ENCODE measurements at places on chromosomes 2 and 18.

DNA sequence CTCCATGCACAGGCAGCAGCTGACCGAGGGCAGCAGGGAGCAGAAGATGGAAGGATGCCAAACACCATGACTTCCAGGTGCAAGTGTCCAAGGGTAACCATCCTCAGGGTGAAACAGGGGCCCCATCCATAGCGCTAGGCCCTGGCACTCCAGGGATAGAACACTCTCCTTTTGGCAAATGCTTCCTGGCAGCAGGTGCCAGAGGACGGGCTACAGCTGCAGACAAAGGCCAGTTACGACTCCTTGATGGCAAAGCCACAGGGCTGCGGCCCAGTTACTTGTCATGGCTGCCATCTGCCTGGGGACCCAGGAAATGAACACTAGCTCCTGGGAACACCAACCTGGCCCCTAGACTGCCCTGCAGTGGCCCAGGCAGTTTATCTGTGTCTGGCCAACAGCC lies 178.8 kb downstream of the TMEM163 start:
- DNase-seq: no peak

DNA sequence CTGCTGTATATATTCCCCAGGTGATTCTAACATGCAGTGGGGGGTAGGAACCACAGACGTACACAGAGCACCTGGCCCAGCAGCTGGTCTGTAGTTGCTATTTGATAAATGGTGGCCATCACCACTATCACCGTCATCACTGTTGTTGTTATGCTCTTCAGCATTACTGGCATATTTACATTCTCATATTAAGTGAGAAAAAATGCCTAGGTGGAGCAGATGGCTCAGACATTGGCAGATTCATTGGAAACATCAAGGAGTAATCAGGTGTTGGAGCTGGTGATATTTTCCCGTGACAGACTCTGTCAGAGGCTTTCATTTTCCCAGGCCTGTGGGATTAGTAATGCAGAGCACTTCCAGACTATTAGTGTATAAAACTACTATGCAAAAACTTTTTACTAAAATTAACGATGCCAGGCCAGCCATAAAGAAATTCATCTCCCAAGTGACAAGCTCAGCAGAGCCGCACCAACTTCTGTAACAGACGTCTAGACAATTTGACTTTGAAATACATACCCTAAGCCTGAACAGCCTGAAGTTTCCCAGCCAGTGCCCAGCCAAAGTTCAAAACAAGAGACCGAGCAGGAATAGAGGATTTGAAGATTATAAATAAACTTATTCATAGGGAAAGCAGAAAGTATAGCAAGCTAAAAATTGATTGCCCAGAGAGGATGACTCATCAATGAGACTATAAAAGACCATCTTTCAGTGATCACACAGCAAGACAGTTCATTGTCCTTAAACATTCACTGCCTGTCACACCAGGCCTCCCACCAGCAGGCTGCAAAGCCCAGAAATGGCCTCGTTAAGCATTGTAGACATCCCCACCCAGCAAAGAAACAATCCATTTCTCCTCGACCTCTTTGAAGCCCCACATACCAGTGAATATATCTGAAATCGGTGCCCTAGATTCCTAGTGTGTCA lies 247.4 kb upstream of the CHAC2 start:
- no peak for DNase-seq

DNA sequence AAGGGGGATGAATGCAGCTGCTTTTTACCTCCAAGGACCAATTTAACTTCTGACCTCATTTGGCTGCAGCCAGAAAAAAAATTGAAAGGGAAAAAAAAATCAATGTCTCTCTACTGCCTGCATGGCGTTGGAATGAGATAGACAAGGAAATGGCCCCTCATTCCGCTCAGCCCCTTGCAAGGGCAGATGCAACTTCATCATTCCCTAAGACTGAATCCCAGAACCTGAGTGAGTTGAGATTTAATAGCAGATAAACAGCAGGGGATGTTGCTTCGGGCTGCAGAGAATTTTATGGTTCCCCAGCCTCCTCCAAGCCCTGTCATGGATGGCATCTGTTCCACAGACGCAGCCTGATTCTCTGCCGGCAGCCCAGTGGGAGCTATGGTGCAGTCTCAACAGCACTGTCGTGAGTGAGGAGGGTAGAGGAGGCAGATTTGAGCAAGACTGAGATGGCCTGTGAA lies 49.0 kb downstream of the CAPN13 start:
- no peak for DNase-seq

- peak; percentile 68 for DNase-seq
These were observed 64.0 kb upstream of the MAPRE2 start for GRCh38 chr18:34976899-34977837.

DNA sequence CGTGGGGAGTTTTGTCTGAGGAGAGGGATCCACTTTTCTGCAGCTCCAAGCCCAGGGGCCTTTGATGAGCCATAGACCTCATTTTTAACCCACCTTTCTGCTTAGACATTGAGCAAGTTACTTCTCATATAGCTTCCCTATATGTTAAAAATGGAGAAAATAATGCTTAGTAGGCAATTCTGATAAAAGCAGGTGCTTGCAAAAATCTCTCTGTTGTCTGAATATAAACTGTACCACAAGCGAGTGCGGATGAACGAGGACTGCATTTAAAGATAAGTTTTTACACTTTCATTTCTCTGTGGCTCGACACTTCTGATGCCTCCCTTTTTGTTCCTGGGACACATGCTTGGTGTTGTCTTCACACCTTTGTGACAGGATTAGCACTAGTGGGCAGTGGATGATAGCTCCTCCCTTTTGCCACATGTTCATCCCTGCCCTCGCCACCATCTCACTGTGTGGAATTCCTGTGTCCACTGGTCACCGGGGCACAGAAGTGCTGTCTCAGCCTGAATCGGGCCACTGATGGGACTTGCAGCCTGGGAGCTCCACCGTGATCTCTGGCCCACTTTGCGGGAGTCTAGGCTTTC lies 1.6 kb downstream of the TYMS start:
- no peak for DNase-seq

GRCh38 chr2:109699646-109700045 lies 85.5 kb downstream of the SOWAHC start:
- no peak for DNase-seq

- no peak for DNase-seq
These were observed 129.1 kb downstream of the RGPD3 start for GRCh38 chr2:106339132-106339531.

DNA sequence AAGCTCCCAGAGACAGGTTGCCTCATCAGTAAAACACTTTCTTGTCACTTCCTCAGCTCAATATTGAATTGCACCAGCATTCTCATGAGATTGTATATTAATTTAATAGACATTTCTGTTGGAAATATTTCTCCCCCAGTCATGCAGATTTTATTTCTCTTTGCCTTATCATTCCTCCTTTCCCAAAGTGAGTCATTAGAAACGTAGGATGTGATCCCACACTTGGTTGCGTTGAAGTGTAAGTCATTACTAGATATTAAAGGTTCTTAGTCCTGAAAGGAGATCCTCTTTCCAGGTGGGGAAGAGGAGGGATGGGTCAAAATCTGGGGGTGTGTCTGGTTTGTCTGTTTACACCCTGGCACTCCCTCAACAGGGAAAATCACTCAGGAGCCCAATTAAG lies 438.2 kb downstream of the SLC4A3 start:
- no peak for DNase-seq

GRCh38 chr2:227817850-227818674 lies 4.4 kb downstream of the CCL20 start:
- no peak for DNase-seq

DNA sequence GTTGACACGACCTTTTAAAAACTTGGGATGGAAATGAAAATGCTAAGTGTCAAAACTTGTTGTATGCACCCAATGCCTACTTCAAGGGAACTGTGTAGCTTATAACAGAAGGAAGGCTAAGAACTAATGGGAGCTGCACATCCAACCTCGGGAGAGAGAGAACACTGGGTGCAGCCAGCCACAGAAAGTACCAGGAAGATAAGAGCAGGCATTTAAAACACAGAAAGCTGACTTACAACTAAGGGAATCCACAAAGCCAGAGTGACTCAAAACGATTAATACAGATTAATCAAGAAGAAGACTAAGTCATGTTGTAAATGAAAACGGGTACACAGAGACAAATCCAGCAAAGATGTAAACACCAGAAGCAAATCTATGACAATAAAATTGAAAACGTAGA lies 113.4 kb downstream of the HDAC4 start:
- no peak for DNase-seq

DNA sequence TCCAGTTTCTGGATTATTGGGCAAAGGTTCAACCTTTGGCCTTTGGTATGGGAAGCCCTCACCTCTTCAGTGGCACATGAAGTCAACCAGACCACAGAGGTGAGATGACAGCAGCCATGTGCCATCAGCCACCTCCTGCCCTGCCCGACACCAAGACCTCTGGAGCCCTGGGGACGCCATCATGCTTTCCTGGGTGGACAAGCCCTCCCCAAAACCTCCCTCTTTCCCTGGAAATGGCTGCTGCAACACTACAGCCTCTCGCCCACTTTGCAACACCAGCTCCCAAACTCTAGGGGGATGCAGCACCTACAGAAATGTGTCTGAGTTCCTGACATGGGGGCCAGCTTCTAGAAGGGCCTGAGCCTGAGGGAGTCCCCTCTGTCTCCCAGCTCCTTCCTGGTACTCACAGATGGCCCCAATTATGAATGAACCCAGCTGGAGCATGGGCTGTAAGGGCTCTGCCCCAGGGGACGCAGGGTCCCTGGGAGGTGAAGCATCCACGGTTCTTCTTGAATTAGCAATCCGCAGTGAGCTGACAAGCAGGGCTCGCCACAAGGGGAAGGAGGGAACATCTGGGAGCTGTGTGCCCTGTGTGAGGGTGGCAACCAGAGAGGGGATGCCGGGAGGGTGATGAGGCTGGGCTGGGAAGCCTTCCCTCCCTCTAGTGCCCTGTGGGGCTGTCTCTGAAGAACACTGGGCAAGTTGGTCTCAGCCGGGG lies 268.5 kb upstream of the HDAC4 start:
- no peak for DNase-seq

- no peak for DNase-seq
These were observed 108.8 kb downstream of the SLC4A3 start for GRCh38 chr2:219736209-219736608.

- DNase-seq: no peak
These were observed 278.2 kb upstream of the COL3A1 start for GRCh38 chr2:188695953-188696352.

DNA sequence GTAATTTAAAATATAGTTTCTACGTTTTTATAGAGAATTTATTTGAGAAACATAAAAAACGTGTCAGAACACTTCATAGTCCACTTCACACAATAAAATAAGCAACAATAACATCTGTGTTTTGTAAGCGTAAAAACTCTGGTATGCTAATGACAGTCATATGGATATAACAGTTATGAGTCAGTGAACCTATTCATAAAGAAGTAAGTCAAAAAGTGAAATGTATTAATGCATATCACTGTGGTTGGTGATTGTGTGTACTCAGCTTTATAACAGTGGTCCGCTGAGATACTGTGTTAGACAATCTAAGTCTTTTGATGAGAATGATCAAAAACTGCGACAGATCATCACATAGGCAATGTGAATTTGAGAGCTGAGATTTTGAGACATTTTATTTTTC lies 153.2 kb downstream of the WDR7 start:
- DNase-seq: no peak

DNA sequence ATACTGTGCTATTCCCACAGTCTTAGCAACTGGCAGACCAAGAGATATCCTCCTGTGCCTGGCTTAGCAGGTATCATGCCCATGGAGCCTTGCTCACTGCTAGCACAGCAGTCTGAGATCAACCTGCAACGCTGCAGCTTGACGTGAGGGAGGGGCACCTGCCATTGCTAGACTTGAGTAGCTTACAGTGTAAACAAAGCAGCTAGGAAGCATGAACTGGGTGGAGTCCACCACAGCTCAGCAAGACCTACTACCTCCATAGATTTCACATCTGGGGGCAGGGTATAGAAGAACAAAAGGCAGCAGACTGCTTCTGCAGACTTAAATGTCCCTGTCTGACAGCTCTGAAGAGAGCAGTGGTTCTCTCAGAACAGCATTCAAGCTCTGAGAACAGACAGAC lies 74.8 kb downstream of the AKAIN1 start:
- no peak for DNase-seq

GRCh38 chr2:102009557-102009956 lies 17.8 kb downstream of the IL1R2 start:
- DNase-seq: no peak

DNA sequence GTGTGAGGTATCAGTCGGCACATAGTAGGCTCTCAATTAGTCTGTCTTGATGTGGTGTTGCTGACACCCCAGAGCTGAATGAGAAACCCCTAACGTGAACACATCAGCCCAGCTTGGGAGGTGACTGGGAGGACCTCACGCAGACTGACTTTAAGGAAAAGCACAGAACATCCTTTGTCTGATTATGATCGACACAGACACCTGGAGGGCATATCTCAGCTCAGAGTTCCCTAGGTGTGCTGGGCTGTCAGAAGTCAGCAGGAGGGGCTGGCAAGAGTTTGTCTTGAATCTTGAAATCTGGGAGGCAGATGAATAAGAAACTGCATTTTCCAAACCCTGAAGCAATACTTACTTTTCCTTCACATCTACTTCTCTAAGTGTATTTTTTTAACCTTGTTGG lies 16.8 kb upstream of the MYCN start:
- DNase-seq: no peak

- peak; percentile 53 for DNase-seq
These were observed at the start of gene VAMP8 for GRCh38 chr2:85577386-85578242. Gene VAMP8 (plus strand): TSS chr2:85577586. CDS start chr2:85577647, 61 bp downstream.

- DNase-seq: no peak
These were observed 726.7 kb upstream of the POU3F3 start for GRCh38 chr2:104127049-104127770.

DNA sequence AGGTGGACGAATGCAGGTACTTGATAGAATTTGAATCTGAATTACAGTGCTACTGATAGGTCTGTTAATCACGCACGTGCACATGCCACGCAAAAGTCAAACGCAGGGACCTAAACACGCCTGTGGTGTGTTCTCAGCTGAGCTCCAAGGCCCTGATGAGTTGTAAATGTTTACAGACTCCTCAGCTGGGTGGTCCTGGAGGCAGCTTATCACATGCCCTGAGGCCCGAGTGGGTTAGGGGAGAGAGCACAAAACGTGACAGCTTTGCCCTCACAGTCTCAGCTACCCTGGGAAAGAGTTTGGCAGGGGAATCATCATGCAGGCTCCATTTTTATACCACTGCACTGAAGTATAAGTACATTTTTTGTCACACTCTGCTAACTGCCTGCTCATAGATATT lies 68.3 kb upstream of the FAM110C start:
- DNase-seq: no peak

- DNase-seq: no peak
These were observed 71.1 kb downstream of the RNF152 start for GRCh38 chr18:61821748-61822147.

DNA sequence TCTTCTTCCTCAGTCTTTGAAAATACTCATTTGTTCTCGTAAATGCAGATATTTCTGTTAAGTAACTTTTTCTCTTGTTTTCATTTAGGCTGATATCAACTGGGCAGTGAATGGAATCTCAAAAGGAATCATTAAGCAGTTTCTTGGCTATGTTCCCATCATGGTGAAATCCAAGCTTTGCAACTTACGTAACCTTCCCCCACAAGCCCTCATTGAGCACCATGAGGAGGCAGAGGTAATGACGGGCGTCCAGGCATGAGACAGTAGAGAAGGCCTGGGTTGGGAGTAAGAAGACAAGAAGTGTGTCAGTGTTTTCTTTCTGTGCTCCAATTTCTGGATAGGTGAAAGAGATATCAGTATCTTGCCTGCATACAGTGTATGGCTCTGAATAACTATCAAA lies 5.1 kb downstream of the POLR1B start:
- DNase-seq: no peak

Measured in effector CD8-positive, alpha-beta T cell (primary cell).